CD8-positive, alpha-beta memory T cell (primary cell): ENCODE measurements at places on chromosomes 12 and 14. TPM values are rescaled to one million over a fixed set of nuclear protein-coding genes. Genes with fewer than 3 reads are reported as not detected.

Gene SERPINA1
- total RNA-seq = 0.40 TPM

Gene ARMH4
- total RNA-seq = not detected

Gene ARPC3
- total RNA-seq = 293 TPM

Gene KRT7
- total RNA-seq = 3.2 TPM

Gene GLS2
- total RNA-seq = 2.3 TPM

DNA sequence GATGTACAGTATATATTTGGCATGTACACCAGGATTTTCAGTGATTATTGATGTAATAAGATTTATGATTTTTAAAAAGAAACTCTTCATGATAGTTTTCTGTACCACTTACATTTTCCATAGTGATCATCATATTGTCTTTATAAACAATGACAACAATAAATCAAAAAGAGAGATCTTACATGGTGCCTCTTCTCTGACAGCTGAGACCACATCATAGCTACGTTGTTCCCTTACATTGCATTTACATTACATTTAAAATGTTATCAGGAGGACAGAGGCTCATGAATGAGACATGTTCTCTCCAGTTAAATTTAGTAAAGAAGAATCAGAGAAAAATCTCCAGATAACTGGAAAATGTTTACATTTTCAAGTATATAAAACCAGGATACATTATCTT is 112.4 kb downstream of the PRKCH start:
- no peak for DNase-seq

GRCh38 chr14:90857866-90858265 is 41.6 kb upstream of the TTC7B start:
- no peak for DNase-seq

DNA sequence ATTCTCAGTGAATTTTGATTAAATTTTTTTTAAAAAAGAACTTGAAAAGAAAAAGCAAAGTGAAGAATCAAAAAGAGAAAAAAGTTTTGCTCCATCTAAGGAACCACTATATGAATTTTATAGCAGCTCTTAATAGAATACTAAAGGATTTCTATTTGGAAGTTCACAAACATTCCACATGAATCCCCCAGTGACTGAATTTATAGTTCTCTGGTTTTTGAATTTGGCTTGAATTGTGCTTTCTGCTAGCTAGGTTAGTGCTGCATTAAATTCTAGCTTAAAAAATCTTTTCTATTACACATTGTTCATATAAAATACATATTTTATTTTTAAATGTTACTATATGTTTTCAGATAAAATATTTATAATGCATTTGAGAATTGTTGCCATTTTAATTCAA is 675.4 kb downstream of the RERGL start:
- DNase-seq = no peak

DNA sequence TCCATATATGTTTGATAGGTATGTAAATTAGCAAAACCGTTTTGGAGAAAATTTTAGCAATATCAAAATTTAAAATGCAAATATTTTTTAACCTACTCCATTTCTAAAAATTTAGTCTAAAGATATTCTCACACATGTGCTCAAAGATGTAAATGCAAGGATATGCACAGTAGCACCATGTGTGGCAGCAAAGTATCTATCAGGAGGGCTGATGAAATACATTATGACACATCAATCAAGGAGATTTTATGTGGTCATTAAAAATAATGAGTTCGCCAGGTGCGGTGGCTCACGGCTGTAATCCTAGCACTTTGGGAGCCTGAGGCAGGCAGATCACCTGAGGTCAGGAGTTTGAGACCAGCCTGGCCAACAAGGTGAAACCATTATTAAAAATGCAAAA is 8.0 kb upstream of the C1R start:
- DNase-seq = no peak

- DNase-seq = no peak
These were observed 4.9 kb upstream of the ESRRB start for GRCh38 chr14:76371066-76371465.
